Left renal cortex interstitium (tissue), 4 donors: ENCODE measurements at places on chromosomes 12 and 14.

- no peak for DNase-seq
These were observed 182.9 kb downstream of the EXOC5 start for GRCh38 chr14:57085801-57086200.

DNA sequence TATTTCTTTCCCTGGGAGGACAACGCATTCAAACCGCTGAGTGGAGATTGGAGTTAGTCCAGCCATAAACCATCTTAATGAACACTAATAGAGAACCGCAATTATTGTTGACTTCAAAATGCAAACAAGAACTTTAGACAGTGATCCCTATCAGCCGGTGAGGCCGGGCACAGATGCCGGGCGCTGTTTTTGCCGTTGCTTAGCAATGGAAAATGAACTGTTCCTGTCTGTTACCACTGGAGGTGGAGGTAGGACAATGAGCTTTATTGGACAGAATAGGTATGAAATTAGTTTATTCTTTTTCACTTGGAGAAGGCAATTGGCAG, 216.8 kb downstream of the TTC8 start:
- peak; percentile 49 for DNase-seq

DNA sequence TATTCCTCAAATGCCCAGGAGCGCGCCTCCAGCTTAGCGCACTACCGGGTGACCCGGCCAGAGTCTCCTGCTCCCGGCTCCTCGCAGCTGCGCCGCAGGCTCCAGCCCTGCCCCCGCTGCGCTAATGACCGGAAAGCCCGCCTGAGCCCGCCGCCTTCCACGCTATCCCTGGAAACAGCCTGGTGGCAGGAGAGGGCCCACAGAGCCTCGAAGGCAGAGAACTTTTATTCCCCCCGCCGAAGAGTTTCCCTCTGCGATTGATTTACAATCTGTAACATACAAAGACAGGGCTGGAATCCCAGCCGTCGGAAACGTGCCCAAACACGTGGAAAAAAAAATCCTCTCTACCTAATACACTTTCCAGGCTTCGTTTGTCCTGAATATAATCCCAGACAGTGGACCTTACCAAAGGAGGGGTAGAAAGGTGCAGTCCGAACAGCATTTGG, 1.5 kb downstream of the COL2A1 start:
- no peak for DNase-seq

GRCh38 chr14:87065366-87065765, 927.6 kb downstream of the GALC start:
- DNase-seq, result no peak

DNA sequence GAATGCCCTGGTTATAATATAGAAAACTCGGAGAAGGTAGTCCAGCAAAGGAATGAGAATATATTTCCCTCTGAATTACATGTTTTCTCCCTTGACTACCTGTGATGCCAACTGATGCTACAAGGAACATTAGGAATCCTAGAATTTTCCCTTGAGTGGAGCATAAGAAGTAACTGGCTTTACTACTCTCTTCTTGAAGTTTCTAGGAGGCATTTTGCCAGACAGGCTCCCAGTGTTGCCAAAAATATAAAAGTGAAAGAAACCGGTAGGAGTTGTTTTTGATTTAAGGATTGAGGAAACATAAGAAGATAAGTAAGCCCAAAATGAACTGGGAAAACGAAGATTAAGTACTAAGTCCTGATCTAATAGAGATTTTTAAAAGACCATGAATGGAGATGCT, 693.4 kb downstream of the NOVA1 start:
- DNase-seq, result no peak

- DNase-seq, result peak; percentile 70
These were observed 52.4 kb upstream of the EIF5 start for GRCh38 chr14:103281496-103282231.

DNA sequence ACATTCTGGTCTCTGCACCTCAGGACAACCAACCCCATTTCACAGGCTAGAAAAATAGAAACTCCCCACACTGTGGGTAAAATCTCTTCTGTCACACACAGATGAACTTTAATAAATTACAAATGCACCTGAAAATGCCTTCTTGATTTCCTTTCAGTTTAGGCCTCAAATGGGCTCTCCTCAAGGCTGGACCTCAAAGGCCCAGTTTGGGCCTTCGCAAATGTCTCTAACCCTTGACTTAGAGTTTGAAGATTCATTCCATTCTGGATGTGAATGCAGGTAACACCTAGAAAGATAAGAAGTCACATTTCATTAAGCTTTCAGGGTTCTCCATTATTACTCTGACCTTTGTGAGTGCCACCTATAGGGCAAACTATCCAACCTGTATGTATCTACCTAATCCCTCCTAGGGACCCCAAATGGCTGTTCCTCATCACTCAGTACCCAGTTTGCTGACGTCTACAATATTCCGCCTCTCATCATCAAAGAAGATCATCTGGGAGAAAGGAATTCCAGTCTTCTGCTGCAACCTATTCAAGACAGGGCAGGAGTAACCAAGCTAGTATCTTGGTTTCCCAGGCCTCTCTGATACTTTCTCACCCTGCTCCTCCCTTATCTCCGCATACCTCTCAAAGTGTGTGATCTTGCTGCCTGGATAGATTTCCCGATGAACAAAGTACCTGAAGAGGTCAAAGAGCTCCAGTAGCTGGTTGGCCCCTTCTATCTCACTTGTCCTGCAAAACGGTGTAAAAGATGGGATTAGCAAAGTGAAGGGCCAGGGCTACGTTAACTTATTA, 776 bp upstream of the CHMP4A start:
- DNase-seq, result no peak

- DNase-seq, result no peak
These were observed 54.2 kb downstream of the IFNG-AS1 start for GRCh38 chr12:68043435-68043834.

GRCh38 chr12:62691309-62691708, 224.7 kb downstream of the MON2 start:
- DNase-seq, result no peak

DNA sequence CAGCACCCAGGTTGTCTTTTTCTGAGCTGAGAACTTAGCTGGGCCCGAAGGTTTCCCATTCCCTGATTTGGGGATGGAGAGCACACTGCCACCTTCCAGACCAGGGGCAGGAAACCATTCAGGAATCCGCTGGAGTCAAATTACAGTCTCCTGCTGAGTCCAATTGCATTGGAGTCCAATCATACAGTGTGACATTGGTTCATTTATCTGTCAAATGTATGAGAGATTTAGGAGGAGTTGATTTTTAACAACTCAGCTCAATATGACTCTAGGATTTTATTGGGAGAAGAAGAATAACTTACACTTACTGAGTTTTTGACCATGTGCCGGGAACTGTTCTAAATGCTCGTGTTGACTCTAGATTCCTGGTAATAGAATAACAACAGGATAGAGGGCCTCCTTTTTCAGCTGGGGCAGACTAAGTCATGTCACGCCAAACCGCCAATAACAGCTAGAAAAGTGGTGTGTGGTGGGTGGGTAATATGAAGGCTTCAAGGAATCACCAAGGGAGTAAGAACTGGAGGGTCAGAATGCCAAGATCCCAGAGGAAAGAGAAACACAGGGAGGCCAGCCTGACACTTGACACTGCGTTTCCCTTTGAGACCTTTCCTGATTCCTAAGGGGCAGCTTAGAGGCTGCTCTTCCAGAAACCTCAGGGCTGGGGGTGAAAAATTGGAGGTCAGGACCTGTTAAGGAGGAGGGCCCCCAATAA, 11.5 kb downstream of the SYNDIG1L start:
- no peak for DNase-seq

DNA sequence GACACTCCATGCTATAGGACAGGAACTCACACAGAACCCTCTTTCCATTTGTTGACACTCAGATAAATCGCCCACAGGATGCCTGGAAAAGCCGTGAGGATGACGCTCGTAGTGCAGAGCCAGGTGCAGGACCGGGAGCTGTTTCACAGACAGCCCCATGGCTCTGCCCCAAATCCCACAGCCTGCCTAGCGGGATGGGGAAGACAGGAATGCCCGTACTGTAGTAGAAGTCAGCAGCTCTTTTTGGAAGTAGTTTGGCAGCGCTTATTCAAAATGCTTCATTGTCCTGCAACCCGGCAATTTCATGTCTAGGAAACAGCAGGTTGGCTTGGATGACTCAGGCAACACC, 41.6 kb downstream of the JAG2 start:
- no peak for DNase-seq

DNA sequence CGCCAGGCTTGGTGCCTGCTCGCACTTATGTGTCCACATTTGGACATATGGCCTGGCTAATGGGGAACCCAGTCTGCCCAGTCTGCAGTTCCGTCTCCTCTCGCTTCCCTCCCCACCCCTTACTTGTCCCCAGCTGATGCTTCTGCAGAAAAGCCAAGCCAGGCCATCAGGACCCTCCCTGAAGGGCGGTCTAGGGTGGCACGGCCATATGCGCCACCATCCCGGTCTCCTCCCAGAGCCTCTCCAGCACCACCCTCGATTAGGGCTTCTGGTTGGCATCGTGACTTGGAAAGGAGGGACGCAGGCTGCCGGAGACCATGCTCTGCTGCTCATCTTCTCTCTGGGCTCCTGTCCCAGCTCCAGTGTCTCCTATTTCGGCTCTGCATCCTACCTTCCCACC, 54.6 kb downstream of the CALM1 start:
- no peak for DNase-seq

- DNase-seq, result no peak
These were observed 998.8 kb upstream of the TMEM132C start for GRCh38 chr12:127268213-127268612.

- no peak for DNase-seq
These were observed 342.3 kb downstream of the ZFP36L1 start for GRCh38 chr14:68450391-68451120.

DNA sequence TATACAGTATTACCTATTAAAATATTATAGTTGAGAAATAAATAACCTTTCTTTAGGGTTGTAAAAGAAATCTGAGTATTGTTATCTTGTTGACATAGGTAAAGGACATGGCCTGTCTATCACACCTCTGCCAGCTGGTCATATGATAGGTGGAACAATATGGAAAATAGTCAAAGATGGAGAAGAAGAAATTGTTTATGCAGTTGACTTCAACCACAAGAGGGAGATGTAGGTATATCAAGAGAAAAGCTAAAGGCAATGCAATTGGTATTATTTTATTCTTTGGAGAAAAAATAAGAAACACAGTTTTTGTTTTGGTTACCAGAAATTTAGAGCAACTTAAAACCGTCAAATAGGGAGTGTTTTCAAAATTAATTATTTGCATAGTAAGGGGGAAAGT, 13.5 kb downstream of the CPSF2 start:
- no peak for DNase-seq

- DNase-seq, result no peak
These were observed 212.5 kb downstream of the CHST11 start for GRCh38 chr12:104669089-104669721.

GRCh38 chr12:93195511-93195910, 182.2 kb upstream of the NUDT4 start:
- no peak for DNase-seq

DNA sequence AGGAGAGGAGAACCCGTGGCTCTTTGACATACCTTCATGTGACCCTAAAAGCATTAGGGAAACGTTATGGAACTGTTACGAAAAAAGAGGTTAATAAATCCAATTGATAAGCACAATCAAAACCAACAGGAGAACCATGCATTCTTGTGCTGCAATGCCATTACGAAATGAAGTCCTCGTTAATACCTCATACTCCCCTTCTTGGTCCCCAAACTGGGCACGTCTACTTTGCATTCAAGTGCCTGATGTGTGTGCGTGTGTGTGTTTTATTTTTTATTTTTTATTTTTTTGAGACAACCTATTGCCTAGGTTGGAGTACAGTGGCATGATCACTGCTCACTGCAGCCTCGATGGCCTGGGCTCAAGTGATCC, 150.0 kb downstream of the ETV6 start:
- no peak for DNase-seq

DNA sequence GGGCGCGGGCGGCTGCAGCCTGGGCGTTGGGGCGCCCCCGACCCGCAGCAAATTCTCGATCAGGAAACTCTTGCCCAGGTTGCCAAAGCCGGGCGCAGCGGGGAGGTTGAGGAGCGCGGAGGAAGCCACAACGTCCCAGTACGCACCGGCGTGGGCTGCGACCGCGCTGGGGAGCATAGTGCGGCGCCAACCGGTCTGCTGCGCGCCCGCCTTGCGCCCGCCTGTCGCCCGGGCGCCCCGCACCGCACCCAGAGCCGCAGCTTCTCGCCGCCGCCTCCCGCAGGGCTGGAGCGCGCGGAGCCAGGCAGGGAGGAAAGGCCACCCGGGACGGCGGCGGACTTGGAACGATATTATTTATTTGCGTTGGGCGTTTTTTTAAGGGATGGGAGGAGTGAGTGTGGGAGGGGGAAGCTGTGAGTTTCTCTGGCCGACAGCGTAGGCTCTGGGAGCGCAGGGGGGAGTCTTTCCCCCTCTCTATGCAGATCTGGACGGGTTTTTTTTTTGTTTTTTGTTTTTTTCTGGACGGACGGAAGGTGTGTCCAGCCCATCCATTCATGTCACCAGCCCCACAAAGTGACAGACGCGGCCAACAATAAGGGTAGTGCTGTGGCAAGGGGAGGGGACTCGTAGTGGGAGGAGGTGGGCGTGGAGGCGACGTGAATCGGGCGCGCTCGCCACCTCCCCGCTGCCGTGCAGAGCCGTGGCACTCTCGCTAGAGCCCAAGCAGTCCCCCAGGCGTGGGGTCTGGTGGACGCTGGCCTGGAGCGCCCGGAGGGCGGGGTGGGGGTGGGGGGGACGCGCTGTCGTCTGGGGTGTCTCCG, at the start of gene DBX2:
DBX2 (minus strand) TSS at position 349 of the 821 bp plus-strand sequence; CDS start at position 177, 172 bp downstream.
- no peak for DNase-seq

DNA sequence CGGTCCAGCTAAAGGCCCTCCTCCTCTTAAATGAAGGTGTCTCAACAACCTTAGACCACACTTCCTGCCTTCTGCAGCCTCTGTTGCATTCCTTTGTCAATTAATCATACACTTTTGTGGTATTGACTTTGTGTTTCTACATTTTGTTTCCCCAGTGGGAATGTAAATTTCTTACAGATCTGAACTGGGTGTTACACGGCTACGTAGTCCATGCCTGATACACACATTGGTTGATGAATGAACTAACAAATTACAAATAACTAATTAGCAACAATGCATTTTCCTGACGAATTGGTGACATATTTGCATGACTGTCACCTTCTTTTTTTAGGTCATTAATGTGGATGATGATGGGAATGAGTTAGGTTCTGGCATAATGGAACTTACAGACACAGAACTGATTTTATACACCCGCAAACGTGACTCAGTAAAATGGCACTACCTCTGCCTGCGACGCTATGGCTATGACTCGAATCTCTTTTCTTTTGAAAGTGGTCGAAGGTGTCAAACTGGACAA, 15.2 kb upstream of the CCT2 start:
- DNase-seq, result no peak

GRCh38 chr12:64907097-64907496, 82.7 kb downstream of the TBC1D30 start:
- DNase-seq, result no peak

DNA sequence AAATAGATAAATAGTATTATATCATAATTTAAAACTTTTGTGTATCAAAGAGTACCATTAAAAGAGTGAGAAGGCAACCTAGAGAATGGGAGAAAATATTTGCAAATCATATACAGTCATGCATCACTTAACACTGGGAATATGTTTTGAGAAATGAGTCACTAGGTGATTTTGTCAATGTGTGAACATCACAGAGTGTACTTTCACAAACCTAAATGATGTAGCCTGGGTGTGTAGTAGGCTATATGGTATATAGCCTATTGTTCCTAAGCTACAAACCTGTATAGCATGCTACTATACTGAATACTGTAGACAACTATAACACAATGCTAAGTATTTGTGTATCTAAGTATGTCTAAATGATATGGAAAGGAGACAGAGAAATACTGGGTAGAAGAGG, 48.0 kb upstream of the ARID2 start:
- DNase-seq, result no peak

GRCh38 chr14:98893675-98894074, 378.3 kb downstream of the BCL11B start:
- no peak for DNase-seq
